ENCODE measurements at places on chromosomes 4 and X. TPM values are rescaled to one million over a fixed set of nuclear protein-coding genes. Genes with fewer than 3 reads are reported as not detected.

Gene RPS6KA6
- total RNA-seq = 2.6 TPM

Gene ZAR1
- not detected for total RNA-seq

Gene CXCL11
- not detected for total RNA-seq

Gene HSFX3
- not detected for total RNA-seq

Gene SHROOM4
- 0.72 TPM for total RNA-seq

Gene FGFBP1
- 0.65 TPM for total RNA-seq

Gene CCSER1
- under 0.01 TPM for total RNA-seq

Gene TCEAL7
- 30.5 TPM for total RNA-seq

Gene PWWP3B
- total RNA-seq = 1.7 TPM

Gene CYBB
- total RNA-seq = not detected

Gene PGM2
- 22.6 TPM for total RNA-seq

Gene RAI2
- total RNA-seq = 0.78 TPM

Gene G6PD
- total RNA-seq = 172 TPM

Gene GPM6B
- 5.3 TPM for total RNA-seq

Gene PCDH18
- 59.1 TPM for total RNA-seq

Gene AMELX
- not detected for total RNA-seq

Gene DDX53
- not detected for total RNA-seq

Gene PCDH11X
- total RNA-seq = under 0.01 TPM

Gene PDGFC
- total RNA-seq = 22.8 TPM

Gene IQCM
- not detected for total RNA-seq

Gene EIF2S3
- total RNA-seq = 201 TPM

Gene IL1RAPL1
- total RNA-seq = 0.40 TPM

Gene ERCC6L
- 1.4 TPM for total RNA-seq

Gene VEGFD
- total RNA-seq = not detected

Gene DCLK2
- 1.8 TPM for total RNA-seq

Gene BBS7
- 10.7 TPM for total RNA-seq

Gene MAGEE2
- total RNA-seq = not detected

Gene COX7B
- 323 TPM for total RNA-seq

Gene ATOH1
- total RNA-seq = not detected

Measured in epithelial cell of alveolus of lung (primary cell).